Glutamatergic neuron (in vitro differentiated cells): ENCODE measurements at places on chromosomes 6 and 20. TPM values are rescaled to one million over a fixed set of nuclear protein-coding genes. Genes with fewer than 3 reads are reported as not detected.

The SYCP2L gene
- total RNA-seq, result 20.5 TPM

The FAM50B gene
- 3.6 TPM for total RNA-seq

- peak; percentile 44 for DNase-seq
These were observed 586 bp downstream of the ZNF512B start for GRCh38 chr20:63968928-63969760.

DNA sequence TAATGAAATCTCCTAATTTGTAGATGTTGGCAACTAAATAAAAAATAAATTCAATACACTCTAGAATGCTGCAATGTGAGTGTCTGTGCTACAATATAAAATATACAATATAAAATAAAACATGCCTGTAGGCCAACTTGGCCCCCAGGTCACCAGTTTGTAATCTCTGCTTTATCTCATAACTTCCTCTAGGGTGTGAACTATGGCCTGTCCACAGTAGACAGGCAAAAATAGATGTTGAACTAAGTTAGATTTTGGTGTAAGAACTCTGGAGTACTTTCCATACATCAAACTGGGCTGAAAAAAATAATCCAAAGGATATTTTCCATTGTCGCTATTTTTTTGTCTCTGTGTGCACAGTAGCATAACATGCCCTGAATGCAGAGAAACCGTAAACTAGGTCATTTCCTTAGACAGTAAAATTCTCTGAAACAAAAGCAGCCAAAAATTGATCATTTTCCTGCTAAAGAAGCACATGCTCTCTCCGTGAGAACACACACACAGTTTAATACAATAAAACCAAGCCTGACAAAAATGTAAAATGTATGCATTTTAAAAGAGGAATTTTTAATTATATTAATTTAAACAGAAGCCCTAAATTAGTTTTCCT, 98.5 kb upstream of the ZFP64 start:
- no peak for DNase-seq

The RBM12 gene
- 147 TPM for total RNA-seq

The SLC35F1 gene
- 22.4 TPM for total RNA-seq

DNA sequence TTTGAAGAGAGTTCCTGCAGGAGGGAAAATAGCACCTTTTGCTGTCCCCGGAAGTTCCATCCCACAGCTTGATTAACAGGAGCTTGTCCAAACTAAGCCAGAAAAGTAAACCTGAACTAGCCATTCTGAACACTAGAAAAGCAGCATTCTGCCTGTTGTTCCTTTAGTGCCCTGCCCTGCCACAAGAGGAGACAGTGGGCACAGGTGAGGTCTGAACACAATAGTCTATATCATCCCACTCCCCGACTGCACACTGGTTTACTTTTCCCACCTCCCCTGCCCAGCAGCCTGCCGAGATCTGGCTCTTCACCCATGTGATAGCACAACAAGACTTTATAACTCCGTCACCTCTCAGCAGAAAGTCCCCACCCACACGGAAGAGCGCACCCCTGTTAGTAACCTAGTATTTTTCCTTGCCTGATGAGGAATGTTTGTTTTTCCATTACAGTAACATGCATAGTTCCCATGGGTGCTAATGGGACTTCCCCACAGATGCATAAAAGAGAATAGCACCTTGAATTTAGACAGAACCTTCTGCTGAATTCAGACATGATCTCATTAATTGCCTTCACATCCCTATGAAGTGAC, 59.7 kb downstream of the TFAP2A start:
- DNase-seq, result no peak

- no peak for DNase-seq
These were observed 215.2 kb downstream of the SLC35F1 start for GRCh38 chr6:118122161-118122725.
